Activated T-cell treated with anti-CD3 and anti-CD28 coated beads, Interleukin-2, amount 50 U/mL, for 1 hour (primary cell): ENCODE measurements at places on chromosomes 13 and 19.

DNA sequence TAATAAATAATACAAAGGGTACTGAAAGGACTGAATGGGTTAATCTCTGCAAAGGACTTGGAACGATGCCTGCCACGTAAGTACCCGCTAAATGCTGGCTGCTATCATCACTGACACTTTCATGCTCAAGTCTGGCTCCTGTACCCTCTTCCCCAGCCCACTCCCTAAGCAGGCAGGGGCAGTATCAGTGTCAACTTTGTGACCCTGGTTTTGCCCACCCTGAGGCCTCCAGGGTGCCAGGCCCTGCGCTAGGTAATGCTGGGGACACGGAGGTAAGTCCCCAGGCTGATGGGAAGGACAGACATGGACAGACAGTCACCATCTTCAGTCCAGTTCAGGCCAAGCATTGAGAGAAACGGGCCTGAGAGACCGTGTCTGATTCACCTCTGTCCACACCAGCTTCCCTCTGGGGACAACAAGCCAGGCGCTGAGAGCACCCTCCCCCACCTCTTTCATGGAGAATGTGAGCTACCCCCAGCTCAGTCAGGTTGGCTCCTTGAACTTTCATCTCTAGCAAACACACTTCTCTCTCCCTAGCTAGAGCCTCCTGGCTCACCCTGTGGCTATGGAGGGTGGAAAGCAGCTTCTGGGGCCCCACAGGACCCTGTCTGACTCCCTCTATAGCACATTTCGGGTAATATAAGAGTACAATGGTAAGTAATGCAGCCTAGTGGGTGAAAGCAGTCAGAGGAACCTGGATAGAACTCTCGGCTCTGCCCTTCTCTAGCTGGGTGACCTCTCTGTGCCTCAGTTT lies 800 bp downstream of the ETFB start:
- DNase-seq: peak; percentile 43

DNA sequence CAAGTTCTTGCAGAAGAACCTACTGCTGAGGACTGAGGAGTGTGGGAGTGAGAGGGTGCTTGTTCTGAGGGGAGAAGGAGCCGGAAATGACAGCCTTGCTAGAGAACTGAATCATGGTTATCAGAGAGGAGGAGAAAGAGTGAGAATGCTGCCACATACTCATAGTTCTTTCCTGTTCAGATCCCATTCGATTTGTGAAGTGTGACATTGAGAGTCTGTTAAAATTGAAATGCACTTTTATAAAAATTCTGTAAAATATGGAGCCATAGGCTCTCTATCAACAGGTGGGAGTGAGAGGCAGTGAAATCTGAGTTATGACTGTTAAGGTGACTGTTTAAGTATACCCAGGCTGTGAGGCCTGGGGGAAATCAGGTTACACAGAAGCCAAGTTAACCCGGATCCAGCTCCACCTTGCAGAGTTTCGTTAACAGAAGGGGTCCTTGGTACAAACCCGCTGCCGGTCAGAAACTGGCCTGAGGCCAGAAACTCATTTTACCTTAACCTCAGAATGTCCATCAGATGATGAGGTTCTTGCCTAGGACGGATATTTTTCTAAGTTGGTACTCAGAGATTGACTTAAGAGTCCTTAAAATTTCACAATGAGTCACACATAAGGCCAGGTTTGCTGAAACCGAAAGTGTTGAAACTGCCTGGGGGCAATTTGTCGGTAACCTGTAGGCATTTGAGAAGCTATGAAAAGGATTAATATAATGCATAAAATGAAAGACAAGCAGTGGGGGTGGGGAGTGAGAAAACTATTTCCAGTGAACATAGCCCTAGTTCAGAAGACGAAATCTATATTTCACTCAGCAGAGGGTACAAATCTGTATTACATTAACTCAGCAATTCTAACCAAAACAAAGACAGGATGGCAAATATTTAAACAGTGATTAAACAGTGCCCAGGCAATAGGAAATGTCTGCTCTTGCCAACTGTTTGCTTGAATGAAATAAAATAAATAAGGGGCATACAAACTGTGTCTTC lies 350.5 kb downstream of the KCNRG start:
- peak; percentile 25 for DNase-seq

DNA sequence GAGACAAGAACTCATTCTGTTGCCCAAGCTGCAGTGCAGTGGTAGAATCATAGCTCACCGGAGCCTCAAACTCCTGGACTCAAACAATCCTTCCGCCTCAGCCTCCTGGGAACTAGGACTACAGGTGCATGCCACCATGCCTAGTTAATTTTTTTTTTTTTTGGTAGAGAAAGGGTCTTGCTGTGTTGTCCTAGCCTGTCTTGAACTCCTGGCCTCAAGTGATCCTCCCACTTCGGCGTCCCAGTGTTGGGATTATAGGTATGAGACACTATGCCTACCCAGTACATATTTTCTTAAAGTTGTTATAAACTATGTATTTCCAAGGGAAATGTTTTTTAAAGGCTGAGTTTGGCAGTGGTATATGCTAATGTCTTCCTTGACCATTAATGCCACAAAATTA lies 412.6 kb downstream of the KLF12 start:
- no peak for DNase-seq

- peak; percentile 68 for DNase-seq
Measured at GRCh38 chr19:6065685-6066374, 44.5 kb downstream of the RFX2 start.

DNA sequence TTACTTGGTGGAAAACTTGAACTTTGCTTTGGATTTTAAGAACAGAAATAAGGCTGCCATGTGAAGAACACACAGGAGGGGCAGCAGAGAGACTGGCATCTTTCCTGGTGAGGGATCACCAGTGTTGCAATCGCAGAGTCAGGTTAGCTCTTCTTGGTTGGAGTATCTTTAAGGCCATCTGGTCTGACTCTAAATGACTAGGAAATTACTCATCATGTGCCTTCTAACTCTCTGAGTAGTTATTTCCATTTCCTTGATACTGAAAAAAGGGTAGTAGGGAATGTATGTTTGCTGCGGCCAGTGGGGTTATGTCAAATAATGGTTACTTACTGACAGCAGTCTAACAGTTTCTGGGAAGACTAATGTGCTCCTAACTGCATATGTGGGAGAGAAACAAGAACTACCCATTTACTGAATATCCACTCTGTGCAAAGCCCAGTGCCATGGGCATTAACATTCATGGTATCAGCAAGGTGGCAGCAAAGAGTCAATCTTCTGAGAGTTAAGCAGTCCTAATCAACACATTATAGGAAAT lies 122.1 kb downstream of the COG6 start:
- no peak for DNase-seq

- no peak for DNase-seq
Measured at GRCh38 chr13:28684257-28684656, 25.3 kb downstream of the POMP start.

DNA sequence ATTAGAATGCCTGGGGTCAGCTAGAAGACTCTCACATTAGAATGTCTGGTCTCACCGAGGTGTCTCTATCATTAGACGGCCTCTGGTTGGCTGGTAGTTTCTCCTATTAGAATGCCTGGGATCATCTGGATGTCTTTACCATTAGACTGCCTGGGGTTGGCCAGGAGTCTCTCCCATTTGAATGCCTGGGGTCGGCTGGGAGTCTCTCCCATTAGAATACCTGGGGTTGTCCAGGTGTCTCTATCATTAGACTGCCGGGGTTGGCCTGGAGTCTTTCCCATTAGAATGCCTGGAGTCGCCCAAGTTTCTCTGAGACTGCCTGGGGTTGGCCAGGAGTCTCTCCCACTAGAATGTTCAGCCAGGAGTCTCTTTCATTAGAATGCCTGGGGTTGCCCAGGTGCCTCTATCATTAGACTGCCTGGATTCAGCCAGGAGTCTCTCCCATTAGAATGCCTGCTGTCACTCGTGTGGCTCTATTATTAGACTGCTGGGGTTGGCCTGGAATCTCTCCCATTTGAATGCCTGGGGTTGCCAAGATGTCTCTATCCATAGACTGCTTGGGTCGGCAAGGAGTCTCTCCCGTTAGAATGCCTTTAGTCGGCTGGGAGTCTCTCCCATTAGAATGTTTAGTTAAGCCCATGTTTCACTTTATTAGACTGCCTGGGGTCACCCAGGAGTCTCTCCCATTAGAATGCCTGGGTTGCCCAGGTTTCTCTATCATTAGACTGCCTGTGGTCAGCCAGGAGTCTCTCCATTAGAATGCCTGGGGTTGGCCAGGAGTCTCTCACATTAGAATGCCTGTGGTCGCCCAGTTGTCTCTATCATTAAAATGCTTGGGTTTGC lies 1467.8 kb downstream of the UQCRFS1 start:
- no peak for DNase-seq

DNA sequence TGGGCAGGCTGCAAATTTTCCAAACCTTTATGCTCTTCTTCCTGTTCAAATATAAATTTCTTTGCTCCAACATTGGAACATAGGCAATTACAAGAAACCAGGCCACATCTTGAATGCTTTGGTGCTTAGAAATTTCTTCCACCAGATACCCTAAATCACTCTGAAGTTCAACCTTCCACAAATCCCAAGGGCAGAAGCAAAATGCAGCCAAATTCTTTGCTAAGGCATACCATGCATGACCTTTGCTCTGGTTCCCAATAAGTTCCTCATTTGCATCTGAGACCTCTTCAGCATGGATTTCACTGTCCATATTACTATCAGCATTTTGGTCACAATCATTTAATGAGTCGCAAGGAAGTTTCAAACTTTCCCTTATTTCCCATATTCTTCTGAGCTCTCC lies 130.9 kb downstream of the DIAPH3 start:
- no peak for DNase-seq

- no peak for DNase-seq
Measured at GRCh38 chr19:48671446-48671995, 1.3 kb downstream of the NTN5 start.

DNA sequence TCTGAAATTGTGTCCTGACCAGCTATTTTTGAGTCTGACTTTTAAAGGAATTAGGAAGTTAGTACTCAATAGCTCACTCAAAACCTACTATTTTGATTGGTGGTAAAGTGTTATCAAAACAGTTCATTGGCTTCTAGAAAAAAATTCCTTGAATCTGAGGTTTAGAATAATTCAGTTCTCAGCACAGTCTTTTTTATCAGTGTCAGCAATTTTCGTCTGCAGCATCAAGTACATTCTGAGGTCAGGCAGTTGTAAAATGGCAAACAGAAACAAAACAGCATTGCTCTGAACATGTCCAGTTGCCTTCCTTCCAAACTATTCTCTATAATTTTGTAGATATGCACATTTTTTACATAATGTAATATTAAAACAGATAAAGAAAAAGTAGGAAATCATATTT lies 1644.1 kb downstream of the SLITRK5 start:
- no peak for DNase-seq

GRCh38 chr13:67106502-67107057 lies 123.6 kb downstream of the PCDH9 start:
- no peak for DNase-seq

- DNase-seq: no peak
Measured at GRCh38 chr19:38685666-38686529, 38.4 kb downstream of the ACTN4 start.

GRCh38 chr13:94602467-94602866 lies 810 bp downstream of the GPR180 start:
- DNase-seq: no peak

GRCh38 chr19:38433268-38433733 lies at the start of gene RYR1:
TSS of gene RYR1 (plus strand) at chr19:38433691. CDS start at chr19:38433830, 139 bp downstream.
- DNase-seq: peak; percentile 31

DNA sequence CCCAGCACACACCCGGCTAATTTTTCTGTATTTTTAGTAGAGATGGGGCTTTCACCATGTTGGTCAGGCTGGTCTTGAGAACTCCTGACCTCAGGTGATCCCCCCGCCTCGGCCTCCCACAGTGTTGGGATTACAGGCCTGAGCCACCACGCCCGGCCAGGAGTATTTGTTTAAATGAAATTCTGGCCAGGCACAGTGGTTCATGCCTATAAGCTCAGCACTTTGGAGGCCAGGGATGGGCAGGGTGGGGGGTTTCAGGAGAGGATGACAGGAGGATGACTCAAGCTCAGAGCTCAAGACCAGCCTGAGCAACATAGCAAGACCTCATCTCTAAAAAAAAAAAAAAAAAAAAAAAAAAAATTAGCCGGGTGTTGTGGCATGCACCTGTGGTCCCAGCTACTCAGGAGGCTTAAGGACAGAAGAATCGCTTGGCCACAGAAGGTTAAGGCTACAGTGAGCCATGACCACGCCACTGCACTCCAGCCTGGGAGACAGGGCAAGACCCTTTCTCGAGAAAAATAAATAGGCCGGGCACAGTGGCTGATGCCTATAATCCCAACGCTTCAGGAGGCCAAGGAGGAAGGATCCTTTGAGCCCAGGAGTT lies 8.2 kb upstream of the DHDH start:
- DNase-seq: no peak

DNA sequence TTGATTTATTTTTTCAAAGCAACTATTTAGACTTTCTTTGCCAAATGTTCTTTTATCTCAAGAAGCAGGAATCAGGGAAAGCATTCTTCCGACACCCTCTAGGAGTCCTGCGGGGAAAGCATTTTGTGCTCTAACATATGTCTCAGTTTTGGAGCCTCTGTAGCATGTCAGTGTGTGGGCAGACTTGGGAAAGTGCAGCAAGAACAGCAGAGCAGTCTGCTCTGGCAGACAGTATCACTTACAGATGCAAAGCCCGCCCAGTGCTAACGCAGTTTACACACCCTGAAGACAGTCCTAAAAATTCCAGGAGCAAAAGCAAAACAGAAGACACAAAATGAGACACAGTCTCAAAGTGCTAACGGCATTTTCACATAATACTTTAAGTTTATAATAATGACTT lies 393.5 kb downstream of the KLF12 start:
- no peak for DNase-seq

- no peak for DNase-seq
Measured at GRCh38 chr19:35990156-35990555, 4.8 kb upstream of the SDHAF1 start.

DNA sequence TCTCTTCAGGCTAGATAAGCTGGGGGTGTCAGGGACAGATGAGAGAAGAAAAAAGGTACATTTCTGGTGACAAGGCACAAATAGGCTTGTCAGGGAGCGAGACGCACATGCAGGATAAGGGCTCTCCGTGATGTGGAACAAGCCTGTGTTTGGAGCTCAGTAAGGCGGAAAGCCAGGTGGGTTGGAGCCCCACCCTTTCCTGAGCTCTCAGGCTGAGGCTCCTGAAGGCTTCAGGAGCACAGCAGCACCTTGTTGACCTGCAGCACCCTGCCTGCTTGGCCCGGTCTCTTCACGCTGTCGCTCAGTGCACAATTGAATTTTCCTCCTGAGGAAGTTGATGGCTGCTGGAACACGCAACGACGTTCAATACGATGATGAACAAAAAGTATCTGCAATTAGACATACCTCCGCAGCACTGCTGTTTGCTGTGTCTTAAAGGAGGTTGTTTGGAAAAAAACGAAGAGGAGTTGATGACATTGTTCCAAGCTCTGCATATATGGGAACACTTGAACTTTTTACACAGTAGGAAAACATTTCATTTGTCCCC lies 29.3 kb downstream of the SERP2 start:
- no peak for DNase-seq

- no peak for DNase-seq
Measured at GRCh38 chr13:110350049-110350448, 43.0 kb downstream of the COL4A2 start.

DNA sequence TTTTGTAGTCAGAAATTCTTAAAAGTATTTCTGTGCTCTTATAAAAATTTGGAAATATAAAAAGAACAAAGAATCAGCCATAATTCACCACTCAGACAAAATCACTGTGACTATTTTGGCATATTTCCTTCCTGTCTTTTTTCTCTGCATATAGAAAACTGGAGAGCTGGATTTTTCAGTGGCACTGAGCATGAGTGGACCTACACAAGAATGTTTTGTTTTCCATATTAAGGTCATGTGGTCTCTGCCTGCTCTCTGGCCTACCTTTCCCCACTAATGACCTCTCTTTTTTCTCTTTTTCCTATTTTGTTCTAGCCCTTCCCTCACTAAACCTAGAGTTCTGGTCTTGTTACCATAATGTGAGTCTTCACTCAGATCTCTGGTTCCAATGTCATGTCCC lies 17.6 kb upstream of the USP12 start:
- no peak for DNase-seq
